ENCODE measurements at places on chromosomes 12 and 14.

- DNase-seq, result no peak
These were observed 323.9 kb downstream of the AACS start for GRCh38 chr12:125389061-125389697.

DNA sequence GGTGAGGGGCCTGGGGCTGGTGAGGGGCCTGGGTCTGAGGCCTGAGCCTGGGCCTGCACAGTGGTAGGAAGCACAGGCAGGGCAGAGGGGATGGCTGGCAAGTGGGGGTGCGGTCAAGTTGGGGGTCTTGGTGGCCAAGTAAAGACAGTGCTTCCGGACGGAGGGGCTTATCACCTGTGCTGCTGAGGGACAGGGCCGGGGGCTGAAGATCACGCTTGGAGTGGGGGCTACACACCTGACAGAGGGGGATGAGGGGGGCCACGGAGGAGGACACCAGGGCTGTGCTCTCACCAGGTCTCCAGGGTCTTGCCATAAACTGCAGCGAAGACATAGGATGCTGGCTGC lies 12.2 kb downstream of the TEDC1 start:
- DNase-seq, result no peak

DNA sequence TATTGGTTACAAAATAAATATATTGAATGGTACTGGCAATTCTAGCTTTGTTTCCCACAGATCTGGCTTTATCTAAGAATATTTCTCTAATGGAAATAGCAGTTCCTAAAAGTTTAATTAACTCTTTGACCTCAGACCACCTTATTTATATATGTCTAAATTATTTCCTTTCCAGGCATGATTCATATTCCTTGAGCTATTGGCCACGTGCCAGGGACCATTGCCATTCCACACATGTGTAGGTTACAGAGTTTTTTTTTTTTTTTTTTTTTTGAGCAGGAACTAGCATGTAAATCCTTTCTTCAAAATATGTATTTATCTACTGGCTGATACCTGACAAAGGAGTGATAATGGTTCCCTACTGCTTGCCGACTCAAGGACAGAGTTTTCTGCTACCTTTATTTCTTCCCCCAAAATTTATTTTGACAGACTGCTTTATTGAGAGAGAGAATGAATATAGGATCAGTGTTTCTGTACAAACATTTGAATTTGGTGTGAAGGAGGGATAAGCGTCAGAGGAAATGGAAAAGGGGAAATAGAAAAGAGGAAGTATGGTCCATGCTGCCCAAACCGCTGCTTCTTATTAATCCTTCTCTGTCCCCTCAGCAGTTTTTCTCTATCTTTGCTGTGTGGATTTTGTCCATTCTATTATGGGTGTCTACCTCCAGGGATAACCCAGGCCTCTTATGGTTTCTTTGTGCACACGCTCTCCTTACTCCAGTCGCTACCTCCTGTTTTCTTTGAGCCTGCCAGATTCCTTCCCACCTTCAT lies 36.4 kb downstream of the PDE3A start:
- DNase-seq, result peak; percentile 22

GRCh38 chr12:50005175-50005574 lies 20.1 kb downstream of the RACGAP1 start:
- DNase-seq, result no peak

DNA sequence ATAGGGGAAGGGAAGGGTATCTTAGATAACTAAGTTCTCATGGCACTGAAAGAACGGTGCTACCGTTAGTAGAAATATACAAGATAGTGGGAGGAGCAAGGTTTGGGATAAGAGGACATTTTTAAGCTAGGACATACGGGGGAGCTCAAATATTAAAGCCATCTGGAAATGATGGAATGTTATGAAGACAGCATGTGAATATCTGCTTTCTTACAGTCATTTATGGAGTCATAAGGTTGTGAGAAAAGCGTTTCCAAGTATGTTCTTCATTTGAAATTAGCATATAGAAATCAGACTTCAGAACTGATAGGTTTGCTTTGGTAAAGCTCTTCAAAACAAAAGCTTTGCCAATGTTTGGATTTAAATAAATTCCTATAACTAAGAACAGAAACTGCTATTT lies 62.3 kb downstream of the OTOGL start:
- DNase-seq, result no peak

DNA sequence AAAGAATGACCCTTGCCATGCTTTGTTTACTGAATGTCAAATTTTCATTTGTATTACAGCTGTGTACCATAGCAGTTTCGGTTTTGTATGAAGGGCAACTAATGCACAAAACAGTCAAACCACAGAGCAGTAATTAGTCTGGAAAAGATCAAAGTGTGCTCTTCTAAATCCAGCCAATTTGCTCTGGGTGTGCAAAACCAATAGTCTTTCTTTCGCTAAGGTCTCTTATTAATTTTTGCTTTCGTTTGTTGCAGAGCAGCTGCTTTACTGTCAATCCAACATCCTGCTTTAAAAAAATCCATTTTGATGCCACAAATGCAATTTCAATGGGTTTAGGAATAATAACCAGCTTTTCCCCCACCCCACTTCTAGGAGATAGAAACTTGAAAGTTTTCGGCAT lies 114.2 kb downstream of the BRMS1L start:
- no peak for DNase-seq

GRCh38 chr12:27614866-27615265 lies 81.4 kb upstream of the REP15 start:
- DNase-seq, result no peak

GRCh38 chr12:98735821-98736220 lies 90.7 kb downstream of the APAF1 start:
- no peak for DNase-seq

GRCh38 chr12:48545833-48546469 lies 20.5 kb downstream of the OR8S1 start:
- no peak for DNase-seq

GRCh38 chr12:43942379-43942778 lies 106.5 kb downstream of the TMEM117 start:
- no peak for DNase-seq

DNA sequence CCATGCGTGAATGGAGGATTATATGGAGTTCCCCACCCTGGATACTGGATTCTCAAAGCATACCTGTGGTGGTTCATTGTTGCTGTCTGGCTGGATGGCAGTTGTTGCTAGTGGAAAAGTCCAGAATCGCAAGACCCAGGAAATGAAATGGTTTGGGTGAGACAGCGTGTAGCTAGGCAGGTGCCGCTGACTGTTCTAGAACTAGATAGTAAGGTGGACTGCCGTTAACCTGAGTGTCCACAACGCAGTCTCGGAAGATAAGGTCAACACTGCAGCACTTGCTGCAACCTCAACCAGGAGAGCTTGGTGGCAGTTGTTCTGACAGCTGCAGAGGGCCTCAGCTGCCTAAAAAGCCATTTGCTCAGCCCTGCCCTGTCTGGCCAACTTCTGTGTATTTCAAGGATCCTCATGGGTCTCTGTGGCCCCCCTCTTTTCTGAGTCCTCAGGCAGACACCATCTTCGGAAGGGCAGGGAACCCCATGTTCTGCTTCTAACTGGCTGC lies 15.5 kb upstream of the IRF2BPL start:
- DNase-seq, result no peak

GRCh38 chr12:58513301-58513834 lies 406.9 kb downstream of the LRIG3 start:
- DNase-seq, result no peak

DNA sequence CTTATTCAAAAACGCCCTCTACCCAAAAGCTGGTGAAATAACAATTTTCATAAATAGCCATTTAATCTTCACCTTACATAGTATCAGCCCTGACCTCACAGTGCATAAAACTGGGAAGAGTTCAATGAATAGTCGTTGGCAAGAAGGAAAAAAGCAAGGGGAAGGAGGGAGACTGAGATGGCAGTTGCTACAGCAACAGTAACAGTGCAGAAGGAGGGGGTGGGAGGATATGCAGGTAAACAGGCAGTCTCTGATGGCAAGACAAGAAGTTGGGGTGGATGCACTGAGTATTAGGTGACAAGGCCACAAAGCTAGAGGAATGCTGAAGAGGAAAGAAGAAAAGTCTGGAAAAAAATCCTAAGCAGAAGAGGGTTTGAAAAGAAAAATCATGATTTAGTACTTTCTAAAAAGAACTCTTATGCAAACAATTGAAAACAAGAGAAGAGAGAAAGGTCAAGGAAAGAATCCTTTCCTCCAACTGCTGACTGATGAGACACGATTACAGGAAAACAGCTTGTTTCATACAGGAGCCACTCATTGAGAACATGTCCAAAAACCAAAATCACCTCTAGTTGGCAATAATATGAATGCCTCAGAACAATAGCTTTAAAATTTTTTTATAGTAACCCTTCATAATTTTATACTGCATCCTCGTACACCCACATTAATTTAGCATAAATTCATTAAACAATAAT lies 56.0 kb downstream of the DCAF5 start:
- no peak for DNase-seq

- peak; percentile 82 for DNase-seq
These were observed 36.9 kb upstream of the PRMT8 start for GRCh38 chr12:3453990-3454680.

GRCh38 chr14:106586098-106586704 lies 1059.8 kb downstream of the TMEM121 start:
- no peak for DNase-seq

- no peak for DNase-seq
These were observed 12.1 kb downstream of the BMAL2 start for GRCh38 chr12:27344760-27345159.

DNA sequence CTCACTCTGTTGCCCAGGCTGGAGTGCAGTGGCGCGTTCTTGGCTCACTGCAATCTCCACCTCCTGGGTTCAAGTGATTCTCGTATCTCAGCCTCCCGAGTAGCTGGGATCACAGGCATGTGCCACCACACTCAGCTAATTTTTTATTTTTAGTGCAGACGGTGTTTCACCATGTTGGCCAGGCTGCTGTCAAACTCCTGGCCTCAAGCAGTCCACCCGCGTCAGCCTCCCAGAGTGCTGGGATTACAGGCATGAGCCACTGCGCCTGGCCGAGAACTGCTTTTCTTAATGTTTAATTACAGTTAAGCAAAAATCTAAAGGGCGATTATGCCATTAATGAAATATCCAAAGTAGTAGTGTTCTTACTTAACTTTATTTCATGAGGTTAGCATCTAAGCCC lies 13.6 kb downstream of the YARS2 start:
- DNase-seq, result no peak

GRCh38 chr12:81377771-81378170 lies 299.9 kb downstream of the ACSS3 start:
- no peak for DNase-seq

GRCh38 chr14:58918066-58918738 lies 270.3 kb upstream of the DAAM1 start:
- DNase-seq, result peak; percentile 25

DNA sequence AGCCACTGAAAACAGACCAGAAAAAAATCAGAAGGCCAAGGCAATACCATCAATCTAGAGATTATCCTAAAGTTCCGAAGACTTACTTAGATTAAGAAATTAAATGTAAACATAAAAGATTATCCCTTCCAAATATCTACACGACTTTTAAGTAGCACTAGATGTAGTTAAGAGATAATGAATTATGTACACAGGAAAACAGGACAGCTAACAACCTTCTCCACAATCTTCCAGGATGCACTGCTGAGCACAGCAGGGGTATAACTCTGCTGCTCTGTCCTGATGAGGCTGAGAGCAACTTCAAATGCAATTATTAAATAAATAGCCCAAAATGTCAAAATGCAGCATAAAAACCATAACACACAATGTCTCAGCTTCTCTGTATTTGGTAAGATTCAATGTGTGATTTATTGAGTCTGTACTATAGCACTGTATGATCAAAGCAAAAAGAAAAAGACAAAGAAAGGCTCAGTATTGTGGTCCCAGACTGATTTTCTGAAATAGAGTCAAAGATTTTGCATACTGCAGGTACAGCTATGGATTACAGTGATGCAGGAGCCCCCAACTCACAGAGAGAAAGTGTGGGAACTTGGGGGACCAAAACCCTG lies 56.9 kb downstream of the TMTC1 start:
- DNase-seq, result no peak

- no peak for DNase-seq
These were observed 39.4 kb upstream of the PPP1CC start for GRCh38 chr12:110782094-110782493.

GRCh38 chr12:33438025-33438772 lies 1.4 kb downstream of the SYT10 start:
- no peak for DNase-seq

GRCh38 chr12:15580431-15580830 lies 208.8 kb downstream of the EPS8 start:
- no peak for DNase-seq

- DNase-seq, result no peak
These were observed 170.6 kb downstream of the TMTC2 start for GRCh38 chr12:82857276-82857675.

GRCh38 chr12:66118240-66118891 lies 12.2 kb downstream of the LLPH start:
- no peak for DNase-seq

GRCh38 chr14:69013943-69014782 lies 35.1 kb upstream of the ACTN1 start:
- DNase-seq, result peak; percentile 28

DNA sequence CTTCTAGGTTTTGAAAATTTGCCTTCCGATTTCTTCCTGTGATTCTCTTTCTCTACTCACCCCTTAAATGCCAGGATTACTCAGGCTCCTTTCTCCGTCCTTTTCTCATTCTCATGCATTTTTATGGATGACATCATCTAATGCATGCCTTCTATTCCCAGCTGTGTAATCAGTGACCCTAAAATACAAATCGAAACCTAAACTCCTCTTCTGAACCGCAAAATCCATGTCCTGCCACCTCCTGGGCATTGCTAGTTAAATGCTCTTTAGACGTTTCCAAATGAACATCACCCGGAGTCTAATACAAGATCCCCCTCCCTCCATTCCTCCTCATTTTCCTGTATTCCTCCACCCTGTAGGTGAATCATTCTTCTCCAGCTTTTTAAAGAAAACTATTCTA lies 1703.1 kb upstream of the FLRT2 start:
- DNase-seq, result peak; percentile 66

DNA sequence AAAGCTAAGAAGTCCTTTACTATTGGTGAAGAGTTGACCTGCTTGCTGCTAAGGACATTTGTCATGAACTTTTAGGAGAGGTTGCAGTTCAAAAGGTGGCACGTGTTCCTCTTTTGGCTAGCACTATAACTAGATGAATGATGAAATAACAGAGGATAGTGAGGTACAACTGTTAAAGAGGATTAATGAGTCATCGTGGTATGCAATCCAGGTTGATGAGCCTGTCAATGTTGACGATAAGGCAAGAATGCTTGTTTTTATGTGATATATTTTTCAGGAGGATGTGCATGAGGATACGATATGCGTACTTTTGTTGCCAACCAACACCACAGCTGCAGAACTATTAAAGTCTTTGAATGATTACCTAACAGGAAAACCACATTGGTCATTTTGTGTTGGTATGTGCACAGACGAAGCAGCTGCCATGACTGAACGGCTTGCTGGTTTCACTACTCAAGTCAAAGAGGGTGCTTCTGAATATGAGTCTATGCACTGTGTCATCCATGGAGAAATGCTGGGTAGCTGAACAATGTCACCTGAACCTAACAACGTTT lies 10.6 kb downstream of the CEP128 start:
- DNase-seq, result peak; percentile 93

GRCh38 chr14:58280954-58281787 lies 17.2 kb upstream of the ARID4A start:
- peak; percentile 63 for DNase-seq

GRCh38 chr14:68862954-68863594 lies 70.2 kb upstream of the ZFP36L1 start:
- peak; percentile 42 for DNase-seq

GRCh38 chr12:15209782-15210181 lies 11.4 kb downstream of the RERG start:
- peak; percentile 49 for DNase-seq

GRCh38 chr14:87952307-87953094 lies 40.5 kb downstream of the GALC start:
- DNase-seq, result no peak

GRCh38 chr12:3730111-3730510 lies 22.8 kb downstream of the CRACR2A start:
- DNase-seq, result no peak

GRCh38 chr12:123891516-123892179 lies 81.0 kb downstream of the CCDC92 start:
- no peak for DNase-seq

All from HS-5 (cell line).